Kidney epithelial cell (primary cell): ENCODE measurements at places on chromosomes 1 and 21.

DNA sequence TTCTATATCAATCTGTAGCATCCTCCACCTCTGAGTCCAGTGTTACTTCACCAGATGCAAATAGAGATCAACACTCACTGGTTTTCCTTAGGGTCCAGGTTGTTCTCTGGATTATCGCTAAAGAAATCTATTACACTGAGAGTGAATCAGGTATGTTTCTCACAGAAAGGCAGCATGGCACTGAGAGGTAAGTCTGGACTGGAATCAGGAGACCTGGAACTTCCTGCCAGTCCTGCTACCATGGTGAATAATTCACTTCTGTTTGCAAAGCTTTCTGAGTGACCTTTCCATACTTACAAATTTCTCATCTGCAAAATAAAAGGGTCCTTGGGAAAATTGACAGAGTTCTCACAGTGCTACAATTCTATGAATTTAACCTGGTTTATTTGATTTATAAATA, 1583.3 kb downstream of the MRPL39 start:
- no peak for DNase-seq

DNA sequence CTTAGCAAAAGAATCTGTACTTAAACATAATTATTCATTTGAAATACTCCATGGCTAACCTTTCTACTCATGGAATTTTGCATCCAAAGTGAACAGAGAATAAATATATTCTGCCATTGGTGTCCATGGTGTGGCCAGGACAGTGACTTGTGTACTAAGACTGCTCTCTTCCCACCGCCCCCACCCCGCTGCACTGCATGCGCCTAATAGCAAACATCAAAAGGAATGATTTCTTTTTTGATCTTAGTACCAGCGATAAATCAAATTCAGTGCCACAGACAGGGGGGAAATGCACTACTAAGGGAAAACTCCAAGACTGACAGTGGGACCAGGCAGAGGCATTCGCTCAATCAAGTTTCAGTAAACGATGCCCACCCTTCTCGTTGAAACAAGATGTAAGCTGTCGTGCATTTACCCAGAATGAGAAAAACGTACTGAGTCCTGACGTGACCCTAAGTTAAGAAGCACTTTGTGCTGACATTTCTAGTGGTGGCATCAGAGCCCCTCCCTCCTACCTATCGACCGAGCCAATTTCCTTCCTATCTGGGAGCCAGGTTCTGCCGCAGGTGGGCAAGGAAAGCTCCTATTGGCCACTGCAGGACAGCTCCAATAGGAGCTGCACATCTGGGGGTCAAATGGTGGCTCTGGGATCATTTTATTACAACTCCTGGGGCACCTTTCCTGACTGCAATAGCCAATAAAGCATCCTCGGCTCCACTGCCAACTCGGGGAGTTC, 12.5 kb downstream of the ESRRG start:
- DNase-seq = no peak

DNA sequence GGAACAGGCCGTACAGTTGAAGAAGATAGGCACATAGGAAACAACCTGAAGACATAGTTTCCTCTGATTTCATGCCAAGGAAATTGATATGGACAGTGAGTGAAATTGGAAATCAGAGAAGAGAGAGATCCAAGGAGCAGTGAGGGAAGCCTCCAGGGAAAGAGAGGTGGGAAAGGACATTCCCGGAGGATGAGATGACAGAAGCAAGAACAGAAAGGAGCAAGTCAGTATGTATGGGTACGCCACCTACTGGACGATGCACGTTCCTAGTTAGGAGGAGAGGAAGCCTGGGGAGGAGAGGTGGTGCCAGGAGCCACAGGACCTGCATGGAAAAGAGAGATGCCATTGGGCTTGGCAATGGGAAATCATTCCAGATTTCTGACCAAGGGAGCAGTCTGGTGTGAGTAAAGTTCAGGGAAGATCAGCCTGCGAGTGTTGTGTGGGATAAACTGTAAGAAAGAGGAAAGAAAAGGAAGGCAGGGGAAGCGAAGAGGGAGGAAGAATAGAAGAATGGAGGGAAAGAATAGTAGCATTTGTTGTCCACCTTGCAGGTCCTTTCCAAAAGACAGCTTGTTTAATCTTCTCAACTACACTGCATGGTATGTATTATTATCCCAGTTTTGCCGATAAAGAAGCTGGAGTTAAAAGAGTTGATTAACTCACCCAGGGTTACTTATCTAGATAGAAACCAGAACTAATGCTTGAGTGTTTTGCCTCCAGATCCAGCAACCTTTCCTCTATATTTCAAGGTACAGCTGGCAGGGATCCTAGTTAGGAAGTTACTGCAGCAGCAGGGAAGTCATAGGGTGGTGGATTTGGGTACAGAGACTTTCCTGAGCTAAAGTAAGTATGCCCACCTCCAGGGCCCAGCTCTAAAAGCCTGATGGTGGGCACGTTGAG, 27.4 kb downstream of the C1orf116 start:
- no peak for DNase-seq

DNA sequence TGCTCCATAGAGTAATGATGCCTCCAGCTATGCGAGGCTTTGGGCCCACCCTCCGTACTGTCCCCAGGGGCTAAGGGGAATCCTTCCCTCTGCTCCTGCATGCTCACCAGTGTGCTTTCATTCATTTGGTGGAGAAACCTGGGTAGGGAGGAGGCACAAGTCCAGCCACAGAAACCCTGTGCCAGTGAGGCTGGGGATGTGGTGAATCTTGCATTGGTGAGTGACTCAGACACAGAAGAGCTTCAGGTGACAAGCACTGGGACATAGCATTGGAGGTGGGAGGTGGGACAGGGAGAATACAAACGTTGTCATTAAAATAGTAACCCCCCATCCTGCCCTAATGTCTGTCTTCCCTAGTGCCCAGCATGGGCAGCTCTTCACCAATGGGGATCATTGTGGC, 5.2 kb downstream of the FCGR2A start:
- DNase-seq = no peak

DNA sequence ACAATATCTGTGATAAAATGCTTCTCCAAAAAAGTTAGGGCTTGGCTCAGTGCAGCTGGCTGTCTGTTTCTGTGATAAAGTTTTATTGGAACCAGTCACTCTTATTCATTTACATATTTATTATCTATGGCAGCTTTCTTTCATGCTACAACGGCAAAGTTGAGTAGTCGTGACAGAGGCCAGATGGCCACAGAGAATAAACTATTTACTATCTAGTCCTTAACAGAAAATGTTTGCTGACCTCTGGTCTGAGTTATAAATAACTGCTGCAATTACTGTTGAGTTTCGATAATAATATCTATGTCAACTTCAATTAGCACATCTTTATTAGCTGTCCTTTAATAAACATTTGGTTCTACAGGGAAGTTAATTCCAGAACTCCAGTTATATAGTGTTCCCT, 180.2 kb upstream of the RUNX1 start:
- no peak for DNase-seq

DNA sequence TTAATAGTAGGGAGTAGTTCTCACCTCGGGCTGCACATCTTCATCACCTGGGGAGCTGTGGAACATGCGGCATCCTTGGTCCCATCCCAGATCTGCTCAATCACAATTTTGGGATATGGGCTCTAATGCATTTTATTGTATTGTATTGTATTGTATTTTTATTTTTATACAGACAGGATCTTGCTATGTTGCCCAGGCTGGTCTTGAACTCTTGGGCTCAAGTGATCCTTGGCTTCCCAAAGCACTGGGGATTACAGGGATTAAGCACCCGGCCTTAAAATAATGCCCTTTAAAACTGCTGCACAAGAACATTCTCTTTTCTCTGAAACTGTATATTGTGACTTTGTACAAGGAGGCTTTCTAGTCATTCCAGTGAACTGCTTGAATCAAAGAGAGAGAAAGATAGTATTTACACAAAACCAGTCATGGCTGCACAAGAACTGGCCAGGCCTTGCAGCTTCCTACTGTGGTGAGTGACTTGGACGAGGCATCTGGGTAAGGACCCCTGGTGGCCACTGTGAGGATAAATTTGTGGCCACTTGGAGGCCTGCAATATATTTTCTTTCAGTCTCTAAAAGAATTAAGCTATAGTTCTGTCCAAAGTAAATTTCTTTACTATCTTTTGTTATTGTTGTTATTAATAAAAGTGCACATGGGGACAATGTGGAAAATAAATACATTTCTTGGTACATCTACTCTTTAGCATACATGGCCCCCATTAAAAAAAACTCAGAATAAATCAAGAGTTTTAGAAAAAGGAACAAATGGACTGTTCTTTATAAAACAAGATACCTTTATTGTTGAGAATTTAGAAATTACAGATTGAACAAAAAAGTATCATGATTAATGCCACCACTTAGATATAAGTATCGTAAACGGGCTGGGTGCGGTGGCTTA, 48.0 kb downstream of the TBCE start:
- no peak for DNase-seq

- DNase-seq = no peak
Measured at GRCh38 chr1:183830389-183830788, 25.5 kb downstream of the RGL1 start.

- no peak for DNase-seq
Measured at GRCh38 chr1:168297019-168297730, 16.5 kb downstream of the TBX19 start.

GRCh38 chr1:232904566-232904965, 45.8 kb upstream of the NTPCR start:
- DNase-seq = peak; percentile 68

- DNase-seq = no peak
Measured at GRCh38 chr1:160781914-160782689, 13.9 kb upstream of the LY9 start.

- no peak for DNase-seq
Measured at GRCh38 chr21:15978215-15978738, 248.5 kb downstream of the USP25 start.

DNA sequence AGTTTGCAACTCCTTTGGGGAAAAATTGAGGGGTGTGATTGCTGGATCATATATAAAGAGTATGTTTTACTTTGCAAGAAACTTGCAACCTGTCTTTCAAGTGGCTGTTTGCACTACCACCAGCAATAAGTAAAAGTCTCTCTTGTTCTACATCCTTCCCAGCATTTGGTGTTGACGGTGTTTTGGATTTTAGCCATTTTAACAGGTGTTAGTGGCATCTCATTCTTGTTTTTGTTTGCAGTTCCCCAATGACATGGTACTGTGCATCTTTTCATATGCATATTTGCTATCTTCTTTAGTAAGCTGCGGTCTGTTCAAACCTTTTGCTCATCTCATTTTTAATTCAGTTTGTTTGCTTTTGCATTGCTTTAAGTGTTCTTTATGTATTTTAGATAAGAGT, 535.5 kb downstream of the LRRIQ3 start:
- no peak for DNase-seq

- peak; percentile 58 for DNase-seq
Measured at GRCh38 chr1:36008546-36009197, 75.2 kb upstream of the TEKT2 start.

DNA sequence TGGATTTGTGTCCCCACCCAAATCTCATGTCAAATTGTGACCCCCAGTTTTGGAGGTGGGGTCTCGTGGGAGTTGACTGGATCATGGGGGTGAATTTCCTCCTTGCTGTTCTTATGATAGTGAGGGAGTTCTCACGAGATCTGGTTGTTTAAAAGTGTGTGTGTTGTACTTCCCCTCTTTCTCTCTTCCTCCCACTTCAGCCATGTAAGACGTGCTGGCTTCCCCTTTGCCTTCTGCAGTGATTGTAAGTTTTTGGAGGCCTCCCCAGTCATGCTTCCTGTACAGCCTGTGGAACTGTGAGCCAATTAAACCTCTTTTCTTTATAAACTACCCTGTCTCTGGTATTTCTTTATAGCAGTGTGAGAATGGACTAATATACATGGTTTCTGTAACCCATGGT, 64.6 kb downstream of the RHOU start:
- DNase-seq = no peak

- no peak for DNase-seq
Measured at GRCh38 chr1:24925082-24925779, 4.8 kb downstream of the RUNX3 start.

- no peak for DNase-seq
Measured at GRCh38 chr1:53063744-53064515, 1.9 kb downstream of the PODN start.

DNA sequence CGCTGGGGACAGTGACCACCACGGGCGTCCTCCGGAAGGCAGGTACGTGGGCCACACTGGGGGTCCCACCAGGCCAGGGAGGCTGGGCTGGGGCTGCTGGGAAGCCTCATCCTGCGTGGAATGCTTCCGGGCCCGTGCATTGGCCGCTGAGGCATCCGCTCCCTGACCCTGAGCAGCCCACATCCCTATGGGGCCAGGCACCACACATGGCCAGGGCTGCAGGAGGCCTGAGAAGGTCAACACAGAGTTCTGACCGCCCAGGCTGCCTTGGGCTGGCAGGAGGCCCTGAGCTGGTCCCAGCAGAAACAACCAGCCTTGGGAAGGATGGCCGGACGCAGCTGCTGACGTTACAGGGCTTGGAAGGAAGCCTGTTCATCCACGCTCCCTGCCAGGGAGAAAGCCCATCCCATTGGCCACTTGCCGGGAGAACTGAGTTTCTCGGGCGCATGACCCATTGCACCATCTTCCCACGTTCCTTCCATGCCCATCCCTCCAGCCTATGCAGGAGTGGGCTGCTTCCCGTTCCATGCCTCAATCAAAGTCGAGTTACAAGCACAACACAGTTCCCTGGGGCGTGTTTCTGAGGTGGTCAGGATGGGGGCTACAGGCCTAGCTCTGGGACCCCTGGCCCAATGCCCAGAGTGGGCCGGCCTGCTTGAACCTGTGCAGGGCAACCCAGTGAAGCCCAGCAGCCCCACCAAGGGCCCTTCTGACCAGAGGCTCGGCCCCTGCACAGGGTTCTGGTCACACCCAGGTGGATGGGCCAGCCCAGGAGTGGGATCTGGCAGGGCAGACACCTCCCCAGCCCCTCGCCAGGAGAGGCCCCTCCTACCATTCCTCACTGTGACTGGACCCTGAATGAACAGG, 31.7 kb downstream of the TRIM11 start:
- DNase-seq = no peak

DNA sequence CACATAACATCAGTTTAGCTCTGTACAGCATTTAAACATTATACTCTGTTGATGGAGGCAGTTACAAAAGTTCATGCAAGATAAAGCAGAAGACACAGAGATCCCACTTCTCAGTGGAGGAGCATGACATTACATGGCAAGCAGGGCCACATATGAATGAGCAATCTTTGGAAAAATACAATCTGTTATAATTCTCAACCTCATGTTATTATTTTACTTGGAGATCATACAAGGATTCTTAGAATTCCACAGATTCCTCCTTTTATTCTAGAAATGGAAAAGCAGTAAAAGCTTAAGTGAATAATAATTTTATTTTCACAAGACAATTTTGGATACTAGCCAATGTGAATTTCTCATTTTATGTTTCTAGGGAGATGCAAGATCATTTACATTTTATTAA, 66.6 kb downstream of the IFI44 start:
- no peak for DNase-seq

- no peak for DNase-seq
Measured at GRCh38 chr1:41274752-41275545, 32.8 kb upstream of the SCMH1 start.

GRCh38 chr1:176517484-176517883, 54.5 kb downstream of the PAPPA2 start:
- peak; percentile 92 for DNase-seq

- no peak for DNase-seq
Measured at GRCh38 chr1:154951901-154952657, 3.8 kb downstream of the PBXIP1 start.
